GOT3 (cell line): ENCODE measurements at places on chromosomes 12 and 14.

DNA sequence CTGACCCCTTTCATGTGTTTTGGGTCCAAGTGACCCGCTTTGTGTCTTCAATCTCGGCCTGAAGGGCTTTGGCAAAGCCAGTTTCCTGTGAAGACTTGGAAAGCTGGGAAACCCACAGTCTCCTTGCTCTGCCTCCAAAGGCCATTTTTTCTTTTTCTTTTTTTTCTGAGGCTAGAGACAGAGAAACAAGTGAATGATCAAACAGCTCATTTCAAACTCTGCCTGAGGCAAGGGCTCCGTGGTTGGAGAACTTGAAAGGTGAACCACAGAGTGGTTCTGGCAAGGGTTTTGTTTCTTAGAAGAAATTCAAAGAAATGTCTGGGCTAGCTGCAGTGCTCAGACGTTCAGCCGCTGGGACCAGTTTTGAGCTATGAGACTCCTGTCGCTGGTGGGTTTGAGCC is 62.7 kb downstream of the ERH start:
- DNase-seq = no peak

DNA sequence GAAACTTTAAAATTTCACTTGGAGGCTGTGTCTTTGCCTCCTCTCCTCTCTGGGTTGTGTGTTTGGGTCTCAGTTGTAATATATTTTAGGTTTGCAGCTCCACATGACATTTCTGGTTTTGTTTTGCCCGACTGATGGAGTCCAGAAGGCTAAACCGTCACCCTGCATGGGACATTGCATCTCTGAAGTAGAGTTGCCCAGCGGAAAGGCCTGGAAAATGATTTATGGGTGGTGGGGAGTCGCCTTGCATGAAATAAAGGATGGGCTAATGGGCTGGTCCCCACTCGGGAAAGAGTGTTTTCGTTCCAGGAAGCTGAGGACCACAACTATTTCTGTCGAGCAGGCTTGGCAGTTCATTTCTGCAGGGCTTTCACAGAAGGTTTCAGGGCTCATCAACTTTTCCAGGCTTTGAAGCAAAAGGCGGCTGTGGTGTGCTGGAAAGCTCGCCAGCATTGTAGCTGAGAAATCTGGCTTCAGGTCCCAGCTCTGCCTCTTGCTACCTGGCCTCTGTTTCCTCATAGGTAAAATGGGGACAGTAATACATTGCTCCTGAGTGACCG is 74.8 kb upstream of the GSC start:
- no peak for DNase-seq

DNA sequence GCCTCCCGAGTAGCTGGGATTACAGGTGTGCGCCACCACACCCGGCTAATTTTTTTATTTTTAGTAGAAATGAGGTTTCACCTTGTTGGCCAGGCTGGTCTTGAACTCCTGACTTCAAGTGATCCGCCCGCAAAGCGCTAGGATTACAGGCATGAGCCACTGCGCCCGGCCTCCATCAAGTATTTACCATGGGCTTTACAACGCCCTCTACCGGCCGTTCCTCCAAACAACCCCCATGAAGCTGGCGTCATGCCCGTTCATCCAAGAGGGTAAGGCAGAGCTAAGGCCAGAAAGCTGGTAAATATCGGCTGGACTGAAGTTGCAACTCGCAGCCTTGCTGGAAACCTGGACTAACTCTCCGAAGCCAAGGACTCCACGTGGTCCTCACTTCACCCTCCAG is 41.6 kb downstream of the RNF34 start:
- no peak for DNase-seq

DNA sequence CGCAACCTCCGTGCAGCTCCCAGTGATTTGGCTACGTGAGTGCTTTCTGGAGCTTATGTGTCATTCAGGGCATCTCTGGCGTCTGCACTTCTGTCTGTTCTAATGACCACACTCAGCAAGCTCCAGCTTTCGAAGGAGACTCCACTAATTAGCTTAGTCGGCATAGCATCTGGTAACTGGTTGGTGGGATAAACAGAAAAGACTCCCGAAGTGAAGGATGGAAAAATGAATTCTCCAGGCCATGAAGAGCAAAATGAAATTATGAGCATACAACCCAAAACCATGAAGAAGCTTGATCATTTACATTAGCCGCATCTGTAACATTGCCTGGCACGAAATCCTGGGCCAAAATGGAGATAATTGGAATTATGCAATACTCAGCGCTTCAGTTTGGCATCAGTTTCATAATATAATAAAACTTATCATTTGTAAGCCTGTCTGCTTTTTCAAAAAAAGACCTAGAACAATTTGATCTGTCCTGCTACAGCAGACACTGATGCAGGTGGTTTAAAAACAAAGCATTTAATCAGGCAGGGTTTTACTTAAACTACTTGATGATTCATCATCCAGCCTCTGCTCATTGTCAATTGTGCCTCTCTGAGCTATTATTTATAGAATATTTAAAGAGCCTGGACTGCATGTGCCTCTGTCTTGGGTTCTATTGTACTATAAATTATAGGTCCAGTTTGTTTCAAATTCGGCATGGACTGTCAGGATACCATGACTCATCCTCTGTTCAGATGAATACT is 87.4 kb downstream of the SYT1 start:
- no peak for DNase-seq

DNA sequence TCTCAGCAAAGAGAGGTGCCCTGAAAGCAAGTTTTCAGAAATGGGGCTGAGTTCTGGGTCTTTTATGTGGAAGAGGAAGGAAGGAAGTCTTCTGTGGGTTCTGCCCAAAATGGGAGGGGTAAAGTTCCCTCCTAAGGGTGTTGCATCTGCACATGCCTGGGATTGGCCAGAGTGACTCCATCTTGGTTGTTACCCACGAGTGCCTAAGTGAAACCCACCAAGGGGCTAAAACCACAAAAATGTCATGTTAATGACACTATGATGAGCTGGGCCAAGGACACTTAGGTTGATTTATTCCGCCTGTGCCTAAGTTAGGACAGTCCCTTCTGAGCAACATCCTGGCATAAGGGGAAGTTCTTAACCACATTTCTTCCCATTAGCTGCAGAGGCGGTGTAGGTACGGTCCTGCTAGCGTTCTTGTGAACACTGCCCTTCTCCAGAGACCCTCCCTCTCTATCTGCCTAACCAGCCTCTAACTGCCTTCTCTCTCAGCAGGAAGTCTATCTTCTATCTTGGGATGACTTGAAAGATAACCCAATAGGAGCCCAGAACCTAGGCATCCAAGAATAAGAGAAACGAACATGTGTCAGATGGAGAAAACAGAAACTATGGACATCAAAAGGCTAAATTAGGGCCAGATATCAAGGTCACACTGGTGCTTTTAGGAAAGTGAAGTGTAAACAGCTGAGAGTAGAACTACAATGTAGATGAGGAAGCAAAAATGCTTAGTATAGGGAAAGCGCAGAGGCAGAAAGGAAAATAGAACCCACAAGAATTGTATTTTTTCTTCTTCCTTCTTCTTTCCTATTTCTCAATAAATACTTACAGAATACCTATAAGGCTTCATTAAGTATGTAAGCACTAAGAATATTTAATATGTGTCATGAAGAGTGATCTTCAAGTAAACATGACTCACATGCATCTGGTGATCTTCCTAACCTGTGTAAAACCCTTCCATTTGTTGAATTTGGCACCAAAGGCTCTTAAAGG is 104.2 kb upstream of the AMN1 start:
- no peak for DNase-seq
